ENCODE measurements at places on chromosomes 1 and 21. TPM values are rescaled to one million over a fixed set of nuclear protein-coding genes. Genes with fewer than 3 reads are reported as not detected.

DNA sequence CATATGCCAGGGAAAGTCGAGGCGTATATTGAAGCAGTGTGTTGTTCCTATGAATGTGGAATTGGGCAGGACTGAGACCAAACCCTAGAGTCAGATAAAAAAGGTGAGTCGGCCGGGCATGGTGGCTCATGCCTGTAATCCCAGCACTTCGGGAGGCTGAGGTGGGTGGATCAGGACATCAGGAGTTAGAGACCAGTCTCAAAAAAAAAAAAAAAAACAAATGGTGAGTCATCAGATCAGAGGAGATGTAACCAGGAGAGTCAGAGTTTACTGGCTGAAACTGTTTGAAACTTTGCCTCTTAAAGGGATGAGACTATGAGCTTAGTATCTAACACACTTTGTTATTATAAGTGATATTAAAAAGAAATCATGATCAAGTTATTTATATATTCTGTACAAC, 26.4 kb upstream of the SYCP1 start:
- peak; percentile 16 for DNase-seq

- no peak for DNase-seq
These were observed 4.3 kb downstream of the BRINP2 start for GRCh38 chr1:177174921-177175634.

DNA sequence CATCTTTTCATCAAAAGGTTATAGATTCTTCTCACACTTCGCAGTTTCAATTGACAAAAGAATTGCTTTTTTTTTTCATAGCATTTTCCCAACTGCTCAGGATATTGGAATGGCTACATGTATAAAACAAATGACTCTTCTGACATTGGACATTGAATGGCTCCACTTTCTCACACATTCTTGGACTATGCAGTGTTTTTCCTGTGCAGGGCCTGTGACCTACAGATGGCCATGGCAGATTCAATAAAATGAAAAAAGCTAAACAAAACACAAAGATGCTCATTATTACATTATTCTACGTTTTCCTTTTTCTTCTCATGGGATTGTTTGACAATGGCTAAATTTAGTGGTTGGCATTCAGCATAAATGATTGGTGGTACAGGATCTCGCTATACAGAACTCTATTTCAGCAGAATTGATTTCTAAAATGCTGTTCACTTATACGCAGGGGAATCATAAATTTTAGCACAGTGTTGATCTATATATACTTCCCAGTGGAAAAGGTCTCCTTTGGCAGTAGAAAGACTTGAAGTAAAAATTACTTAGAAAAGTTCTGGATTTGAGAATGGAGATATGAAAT, 115.6 kb upstream of the ADAMTS5 start:
- DNase-seq, result no peak

GRCh38 chr1:171126504-171126903, 35.8 kb downstream of the FMO3 start:
- no peak for DNase-seq

GRCh38 chr1:208467151-208467780, 223.1 kb upstream of the PLXNA2 start:
- DNase-seq, result no peak

DNA sequence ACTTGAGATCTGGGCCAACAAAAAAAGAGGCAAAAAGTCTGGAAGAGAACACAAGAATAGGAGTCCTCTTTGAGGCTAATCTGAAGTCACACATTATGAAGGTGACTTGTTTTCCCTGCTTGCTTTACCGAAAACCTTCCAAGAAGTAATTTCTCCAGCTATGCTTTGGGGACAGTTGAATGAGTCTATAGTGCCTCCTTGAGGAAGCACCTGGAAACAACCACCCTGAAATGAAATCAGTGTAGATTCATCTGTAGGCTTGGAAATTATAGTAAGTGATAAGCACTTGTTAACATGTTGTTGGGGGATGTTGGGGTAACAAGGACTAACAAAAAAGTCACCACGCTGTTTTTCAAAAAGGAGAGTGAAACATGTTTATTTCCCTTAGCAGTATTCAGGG, 23.4 kb upstream of the RPTN start:
- DNase-seq, result peak; percentile 80

- DNase-seq, result no peak
These were observed 30.7 kb downstream of the KYAT3 start for GRCh38 chr1:88961647-88962275.

GRCh38 chr1:183418696-183419095, 516 bp upstream of the NMNAT2 start:
- DNase-seq, result no peak

Gene AMPD1
- total RNA-seq, result not detected
